Activated naive CD4-positive, alpha-beta T cell treated with anti-CD3 and anti-CD28 coated beads for 36 hours (primary cell): ENCODE measurements at places on chromosomes 5 and 9.

- no peak for DNase-seq
Measured at GRCh38 chr5:87432460-87432859, 19.7 kb upstream of the CCNH start.

GRCh38 chr9:116144038-116144437 lies 9.6 kb upstream of the PAPPA start:
- DNase-seq, result no peak

- DNase-seq, result no peak
Measured at GRCh38 chr5:1295650-1296037, 776 bp upstream of the TERT start.

DNA sequence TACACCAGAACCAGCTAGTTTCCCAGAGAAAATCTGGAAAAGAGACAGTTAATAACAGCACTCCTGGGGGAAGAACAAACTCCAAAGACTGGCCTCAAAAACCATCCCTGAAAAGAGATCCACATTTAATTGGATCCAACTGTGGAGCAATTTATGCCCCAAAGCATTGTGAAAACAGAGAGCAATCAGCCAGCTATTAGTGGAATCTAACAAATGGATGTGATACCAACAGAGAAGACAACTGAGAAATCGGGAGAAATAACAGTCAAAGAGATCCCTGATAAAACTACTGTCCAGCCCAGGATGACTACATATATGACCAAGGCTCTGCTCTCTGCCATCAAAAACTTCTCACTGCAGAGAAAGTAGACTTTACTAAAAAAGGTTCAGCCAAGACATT lies 40.5 kb upstream of the TRIO start:
- no peak for DNase-seq
